ENCODE measurements at places on chromosomes 12 and 14. TPM values are rescaled to one million over a fixed set of nuclear protein-coding genes. Genes with fewer than 3 reads are reported as not detected.

GRCh38 chr14:102772781-102773570, 4.3 kb upstream of the TRAF3 start:
- DNase-seq, result peak; percentile 50

DNA sequence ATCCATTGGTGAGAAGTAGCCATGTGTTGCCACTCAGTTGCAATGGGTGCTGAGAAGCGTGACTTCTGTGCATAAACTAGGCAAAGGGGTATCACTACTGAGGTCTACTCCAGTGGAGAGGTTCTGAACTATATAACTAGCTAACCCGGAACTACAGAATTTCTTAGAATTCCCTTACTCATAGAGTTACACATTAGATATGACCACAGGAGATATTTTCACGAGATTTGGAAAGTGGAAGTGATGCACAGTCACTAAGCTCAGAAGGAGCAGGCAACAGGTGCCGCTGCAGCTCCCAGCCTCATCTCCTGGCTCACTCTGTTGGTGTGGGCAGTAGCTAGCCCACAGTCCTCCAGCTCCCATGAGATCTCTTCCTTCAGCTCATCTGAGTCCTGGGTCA, 136.6 kb downstream of the SSPN start:
- no peak for DNase-seq

The MGAT4C gene
- total RNA-seq, result 0.16 TPM

The CLEC2B gene
- total RNA-seq, result 11.8 TPM

The SLC10A1 gene
- total RNA-seq, result not detected

All from kidney (tissue), 22 donors.